Right atrium auricular region (tissue), 2 donors: ENCODE measurements at places on chromosomes 1 and 21.

GRCh38 chr1:54402896-54403295, 3.3 kb downstream of the SSBP3 start:
- H3K27ac ChIP-seq: peak overlapping the region; percentile 28
- DNase-seq: no peak
- no peak overlapping the region for H3K4me3 ChIP-seq

GRCh38 chr1:10592373-10592772, 117.6 kb downstream of the PEX14 start:
- H3K27ac ChIP-seq: no peak overlapping the region
- H3K4me1 ChIP-seq: no peaks in the 10 kb centered on the region
- no peaks in the 10 kb centered on the region for H3K27me3 ChIP-seq
- no peaks in the 10 kb centered on the region for H3K36me3 ChIP-seq
- no peak for DNase-seq
- H3K4me3 ChIP-seq: no peak overlapping the region

GRCh38 chr1:56709269-56709880, 64.3 kb downstream of the PRKAA2 start:
- no peaks in the 10 kb centered on the region for H3K4me1 ChIP-seq
- H3K27me3 ChIP-seq: no peaks in the 10 kb centered on the region
- H3K4me3 ChIP-seq: no peak overlapping the region
- H3K36me3 ChIP-seq: peaks cover 16% of the 10 kb centered on the region
- DNase-seq: no peak

- H3K4me3 ChIP-seq: no peak overlapping the region
- no peak overlapping the region for H3K27ac ChIP-seq
- no peaks in the 10 kb centered on the region for H3K27me3 ChIP-seq
- no peak for DNase-seq
- peaks cover under 1% of the 10 kb centered on the region for H3K36me3 ChIP-seq
These were observed 67.7 kb downstream of the ALG6 start for GRCh38 chr1:63435161-63435560.

DNA sequence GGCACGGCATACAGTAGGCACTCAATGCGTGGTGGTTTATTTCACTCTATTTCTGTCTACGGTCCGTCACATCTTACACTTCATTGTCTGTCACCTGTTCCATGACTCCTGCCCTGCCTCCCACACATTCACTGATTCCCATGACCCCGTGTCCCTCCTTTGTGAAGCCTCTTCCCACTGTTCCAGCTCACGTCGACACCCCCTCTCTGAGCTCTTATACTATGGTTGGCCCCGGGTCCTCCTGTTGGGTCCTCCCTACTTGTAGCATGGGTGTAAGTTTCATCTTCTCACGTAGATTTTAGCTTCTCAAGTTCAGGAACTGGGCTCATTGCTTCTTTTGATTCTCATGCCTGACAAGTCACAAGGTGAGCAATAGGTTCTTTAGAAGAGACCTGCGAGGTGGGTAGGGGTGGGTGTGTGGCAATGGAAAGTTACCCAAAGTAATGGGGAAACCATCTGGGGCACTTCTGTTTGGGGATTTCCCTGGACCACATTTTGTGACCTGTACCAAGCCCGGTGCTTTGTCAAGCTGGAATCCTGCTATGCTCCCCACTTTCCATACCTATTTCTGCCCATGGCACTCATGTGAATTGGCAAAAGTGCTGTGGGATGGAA, 22.1 kb upstream of the IL10 start:
- no peak for DNase-seq

GRCh38 chr1:188462837-188463236, 1634.1 kb downstream of the PLA2G4A start:
- no peaks in the 10 kb centered on the region for H3K27me3 ChIP-seq
- no peak for DNase-seq
- H3K4me1 ChIP-seq: no peaks in the 10 kb centered on the region
- H3K36me3 ChIP-seq: no peaks in the 10 kb centered on the region
- no peak overlapping the region for H3K27ac ChIP-seq
- no peak overlapping the region for H3K4me3 ChIP-seq

DNA sequence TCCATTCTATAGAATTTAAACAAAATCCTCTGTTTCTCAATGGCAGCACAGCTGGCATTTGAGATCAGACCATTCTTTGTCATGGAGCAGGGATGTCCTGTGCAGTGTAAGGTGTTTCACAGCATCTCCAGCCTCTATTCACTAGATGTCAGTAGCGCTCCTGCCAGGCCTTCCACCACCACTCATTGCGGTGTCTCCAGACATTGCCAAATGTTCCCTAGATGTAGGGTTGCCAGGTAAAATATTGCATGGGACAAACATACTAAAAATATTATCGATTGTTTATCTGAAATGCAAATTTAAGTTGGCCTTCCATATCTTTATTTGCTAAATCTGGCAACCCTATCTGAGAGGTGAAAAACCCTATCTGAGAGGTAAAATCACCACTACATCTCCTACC, 11.7 kb downstream of the ITLN2 start:
- no peaks in the 10 kb centered on the region for H3K27me3 ChIP-seq
- H3K36me3 ChIP-seq: no peaks in the 10 kb centered on the region
- no peak for DNase-seq
- H3K4me3 ChIP-seq: no peak overlapping the region
